ENCODE measurements at places on chromosomes 5 and 9.

GRCh38 chr5:68661237-68661636 is 432.6 kb upstream of the SLC30A5 start:
- DNase-seq = no peak

DNA sequence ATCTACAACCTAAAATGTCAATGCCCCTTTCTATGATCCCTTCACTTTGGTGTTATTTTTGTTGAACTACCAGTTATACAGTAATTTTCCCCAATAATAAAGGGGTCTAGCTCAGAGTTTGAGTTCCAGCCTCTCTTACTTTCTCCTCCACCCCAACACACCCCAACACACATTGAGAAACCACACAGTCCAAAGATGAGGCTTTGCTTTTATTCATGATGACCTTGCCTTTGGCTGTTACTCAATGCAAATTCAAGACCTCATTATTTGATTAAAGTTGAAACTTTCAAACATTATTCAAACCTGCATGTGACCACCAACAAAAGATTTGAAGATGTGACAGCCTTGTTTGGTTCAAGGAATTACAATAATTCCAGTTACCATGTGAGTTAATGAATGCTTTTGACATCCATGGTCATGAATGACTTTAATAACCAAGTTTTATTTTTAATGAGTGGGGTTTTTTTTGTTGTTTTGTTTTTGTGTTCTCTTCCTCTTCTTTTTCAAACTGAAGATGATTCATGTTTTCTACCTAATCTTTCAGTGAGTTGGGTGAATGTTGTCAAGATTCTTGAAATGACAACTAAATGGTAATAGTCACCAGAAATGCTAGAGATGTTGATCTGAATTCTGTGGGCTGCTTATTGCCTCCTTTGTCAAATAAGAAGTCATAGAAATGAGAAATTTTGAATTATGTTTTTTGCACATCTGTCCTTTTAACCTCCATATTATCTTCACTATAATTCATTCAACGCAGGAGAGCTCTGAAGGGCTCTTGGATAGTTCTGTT is 106.0 kb downstream of the HACD4 start:
- no peak for DNase-seq

GRCh38 chr5:5100635-5101034 is 39.5 kb upstream of the ADAMTS16 start:
- no peak for DNase-seq

GRCh38 chr5:143205883-143206195 is 197.6 kb downstream of the NR3C1 start:
- DNase-seq = no peak

DNA sequence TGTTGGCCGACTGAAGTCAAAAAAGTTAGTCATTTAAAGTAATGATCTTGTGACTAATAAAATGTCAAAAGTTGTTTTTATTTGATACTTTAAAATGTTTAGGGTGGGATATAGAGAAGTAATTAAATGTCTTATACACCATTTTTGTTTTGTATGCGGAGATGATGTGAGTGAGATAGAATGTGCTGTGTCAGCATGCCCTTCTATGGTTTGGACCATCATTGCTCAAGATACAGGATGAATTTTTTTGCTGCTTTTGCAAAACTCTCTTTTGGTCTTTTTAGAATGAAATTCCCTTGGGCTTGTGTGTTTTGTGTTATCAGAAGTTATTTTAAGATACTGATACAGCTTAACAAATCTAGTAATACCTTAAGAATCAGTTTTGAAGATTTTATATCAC is 12.5 kb downstream of the SRFBP1 start:
- DNase-seq = no peak

DNA sequence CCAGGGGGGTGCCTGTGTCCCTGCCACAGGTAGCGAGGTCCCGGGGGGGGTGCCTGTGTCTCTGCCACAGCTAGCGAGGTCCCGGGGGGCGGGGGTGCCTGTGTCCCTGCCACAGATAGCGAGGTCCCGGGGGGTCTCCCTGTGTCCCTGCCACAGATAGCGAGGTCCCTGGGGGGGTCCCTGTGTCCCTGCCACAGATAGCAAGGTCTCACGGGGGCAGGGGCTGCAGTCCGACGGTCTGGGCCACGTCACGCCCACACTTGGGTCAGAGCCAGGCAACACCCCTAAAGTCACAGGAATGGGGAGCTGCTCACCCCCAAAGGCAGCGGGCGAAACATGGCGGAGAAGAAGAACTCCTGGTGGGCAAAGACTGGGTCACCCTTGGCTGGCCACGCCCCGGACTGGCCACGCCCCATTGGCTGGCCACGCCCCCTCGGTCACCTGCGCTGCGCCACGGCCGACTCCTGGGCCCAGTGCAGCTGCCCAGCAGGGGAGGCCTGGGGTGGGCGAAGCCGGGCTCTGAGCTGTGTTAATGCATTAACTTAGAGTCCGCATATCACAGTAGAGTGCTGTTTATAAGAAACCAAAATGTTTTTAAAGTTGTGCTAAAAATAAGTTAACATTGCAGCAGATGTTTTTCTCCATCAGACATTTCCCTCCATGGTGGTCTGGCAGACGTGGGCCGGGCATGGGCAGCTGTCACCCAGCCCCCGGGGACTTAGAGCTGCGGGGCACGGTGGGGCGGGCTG is 7.0 kb downstream of the NOXA1 start:
- no peak for DNase-seq

GRCh38 chr9:107486674-107487520 is 2.7 kb downstream of the KLF4 start:
- DNase-seq = no peak

DNA sequence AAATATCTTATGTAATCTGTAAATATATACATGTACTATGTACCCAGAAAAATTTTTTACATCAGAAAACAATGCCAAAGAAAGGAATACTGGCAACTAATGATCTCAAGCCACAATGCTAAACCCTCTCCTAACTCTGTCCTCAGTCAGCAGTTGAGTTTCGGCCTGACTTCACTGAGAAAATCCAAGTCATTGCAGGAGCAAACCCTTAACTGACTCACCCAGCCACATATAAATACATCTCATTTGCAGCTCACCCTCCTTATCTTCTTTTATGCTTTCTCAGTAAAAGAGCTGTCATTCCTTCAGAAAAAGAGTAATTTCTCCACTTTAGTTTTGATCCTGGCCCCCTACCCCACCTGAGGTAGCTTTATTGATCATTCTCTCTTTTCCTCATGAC is 46.1 kb upstream of the TMED7 start:
- no peak for DNase-seq

- DNase-seq = no peak
Observed at GRCh38 chr5:127599847-127600246, 49.0 kb upstream of the CTXN3 start.

DNA sequence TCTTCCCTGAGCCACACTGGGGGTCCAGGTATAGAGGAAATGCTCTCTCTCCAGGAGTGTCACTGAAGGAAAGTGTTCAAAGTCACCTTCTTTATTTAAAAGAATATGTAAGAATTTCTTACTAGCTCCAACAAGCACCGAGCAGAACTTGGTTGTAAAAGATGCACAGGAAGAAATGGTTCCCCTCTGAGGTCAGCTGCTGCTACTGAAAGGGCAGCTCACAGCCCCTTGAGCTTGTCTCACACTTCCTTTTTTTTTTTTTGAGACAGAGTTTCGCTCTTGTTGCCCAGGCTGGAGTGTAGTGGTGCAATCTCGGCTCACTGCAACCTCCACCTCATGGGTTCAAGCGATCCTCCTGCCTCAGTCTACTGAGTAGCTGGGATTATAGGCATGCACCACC is 77.2 kb downstream of the PRRT1B start:
- no peak for DNase-seq

- no peak for DNase-seq
Observed at GRCh38 chr9:115849679-115850412, 303.7 kb upstream of the PAPPA start.

DNA sequence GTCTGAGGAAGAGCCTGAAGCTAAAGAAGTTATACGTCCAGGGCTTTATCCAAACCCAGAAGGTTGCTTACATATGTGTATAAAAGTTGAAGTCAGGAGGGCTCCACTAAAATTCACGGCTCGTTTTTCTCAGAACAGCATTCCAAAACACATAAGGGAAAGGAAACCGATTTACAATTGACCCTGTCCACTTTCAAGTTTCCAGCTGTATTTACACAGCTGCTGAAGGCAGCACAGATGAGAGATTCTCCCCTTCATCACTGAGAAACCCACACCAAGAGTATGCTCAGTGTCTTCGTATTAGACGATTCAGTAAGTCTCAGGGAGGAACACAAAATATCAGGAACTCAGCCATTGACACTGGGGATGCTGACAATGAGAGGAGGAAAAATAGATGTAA is 5.9 kb upstream of the NREP start:
- DNase-seq = no peak

DNA sequence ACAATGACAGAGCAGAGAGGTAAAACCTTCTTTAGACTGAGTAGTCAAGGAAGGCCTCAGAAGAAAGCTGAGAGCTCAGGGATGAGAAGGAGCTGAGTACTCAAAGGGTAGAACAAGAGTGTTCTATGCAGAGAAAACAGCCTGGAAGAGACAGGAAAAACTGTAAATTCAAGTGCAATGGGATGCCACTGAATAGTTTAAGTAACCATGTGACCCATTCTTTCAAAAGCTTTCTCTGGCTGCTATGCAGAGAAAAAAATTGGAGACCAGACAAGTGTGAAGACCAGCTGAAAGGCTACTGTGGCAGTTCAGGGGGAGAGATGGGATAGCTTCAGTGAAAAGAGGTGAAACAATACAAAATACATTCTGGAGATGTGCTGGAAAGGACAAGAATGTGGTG is 61.3 kb upstream of the RNF38 start:
- no peak for DNase-seq
